ENCODE measurements at places on chromosomes 1 and 21.

- no peak for DNase-seq
Observed at GRCh38 chr1:201427963-201428362, 6.4 kb upstream of the TNNI1 start.

- DNase-seq = no peak
Observed at GRCh38 chr1:115320377-115320776, 17.7 kb downstream of the NGF start.

DNA sequence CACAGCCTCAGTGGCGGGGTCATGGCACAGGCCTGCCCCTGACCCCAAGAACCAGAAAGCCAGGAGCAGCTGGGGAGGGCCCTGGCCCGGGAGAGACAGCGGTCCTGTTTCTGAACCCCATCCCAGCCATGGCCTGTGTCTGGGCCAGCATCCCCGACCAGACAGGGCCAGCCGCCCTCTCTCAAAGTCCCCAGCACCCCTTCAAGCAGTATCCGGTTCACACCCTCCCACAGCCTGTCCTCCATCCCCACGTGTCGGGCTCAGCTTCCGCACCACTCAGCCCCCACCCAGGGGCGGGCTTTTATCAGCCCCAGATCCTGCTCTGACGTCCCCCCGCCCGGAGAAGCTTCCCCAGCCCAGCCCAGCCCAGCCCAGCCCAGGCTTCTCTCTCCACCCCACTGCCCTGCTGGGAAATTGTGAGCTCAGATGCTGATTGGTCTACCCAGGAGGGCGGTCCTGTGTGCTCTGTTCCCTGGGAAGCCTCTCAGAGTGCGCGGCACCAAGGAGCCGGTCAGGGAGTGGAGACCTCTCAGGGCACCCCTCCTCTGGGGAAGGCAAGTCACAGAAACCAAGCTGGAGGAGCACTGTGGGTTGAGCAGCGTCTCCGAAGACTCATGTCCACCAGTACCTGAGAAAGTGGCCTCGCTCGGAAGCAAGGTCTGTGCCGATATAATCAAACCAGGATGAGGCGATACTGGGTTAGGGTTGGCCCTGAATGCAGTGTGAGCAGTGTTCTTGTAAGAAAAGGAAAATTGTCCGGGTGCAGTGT, 4.7 kb upstream of the FAAP20 start:
- peak; percentile 77 for DNase-seq

DNA sequence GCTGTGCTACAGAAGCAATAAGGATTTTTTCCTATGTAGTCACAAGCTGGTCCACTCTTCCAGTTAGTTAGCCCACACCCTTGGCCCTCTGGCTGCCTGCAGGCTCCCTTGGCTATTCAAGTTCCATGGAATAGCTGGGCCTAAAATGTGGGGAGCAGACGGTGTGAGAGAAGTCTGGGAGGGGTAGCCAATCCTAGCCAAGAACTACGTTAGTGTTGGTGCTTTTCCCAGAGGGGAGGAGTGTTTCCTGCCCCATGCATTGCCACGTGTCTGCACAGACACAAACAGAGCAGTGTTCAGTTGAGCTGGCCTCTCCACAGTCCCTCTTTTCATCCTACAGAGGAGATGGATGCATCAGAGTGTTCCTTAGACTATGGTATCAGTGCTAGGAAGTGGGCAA, 59.0 kb upstream of the IPO9 start:
- no peak for DNase-seq

DNA sequence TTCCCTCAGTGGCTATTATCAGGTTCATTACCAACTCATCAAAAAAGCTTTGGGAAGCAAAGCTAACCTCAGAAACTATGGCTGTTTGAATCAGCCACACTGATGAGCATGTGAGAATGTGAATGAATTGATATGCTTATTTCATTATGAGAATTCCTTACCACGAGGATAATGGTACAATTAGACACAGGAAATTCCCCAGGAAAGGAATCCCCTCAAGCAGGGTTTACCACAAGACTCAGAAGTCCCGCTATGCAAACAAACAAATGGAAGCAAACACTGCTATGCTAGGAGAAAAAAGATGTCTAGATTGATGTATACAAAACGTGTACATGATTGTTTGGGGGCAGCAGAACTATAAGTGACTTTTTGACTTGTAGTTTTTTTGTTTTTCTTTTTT, 205.0 kb downstream of the HMCN1 start:
- no peak for DNase-seq

Data from stimulated activated CD4-positive, alpha-beta T cell treated with anti-CD3 and anti-CD28 coated beads, Interleukin-12 subunit alpha, Interleukin-12 subunit beta, amount 100 ng/mL, for 4 hours (primary cell).